ENCODE measurements at places on chromosomes 12 and 14.

DNA sequence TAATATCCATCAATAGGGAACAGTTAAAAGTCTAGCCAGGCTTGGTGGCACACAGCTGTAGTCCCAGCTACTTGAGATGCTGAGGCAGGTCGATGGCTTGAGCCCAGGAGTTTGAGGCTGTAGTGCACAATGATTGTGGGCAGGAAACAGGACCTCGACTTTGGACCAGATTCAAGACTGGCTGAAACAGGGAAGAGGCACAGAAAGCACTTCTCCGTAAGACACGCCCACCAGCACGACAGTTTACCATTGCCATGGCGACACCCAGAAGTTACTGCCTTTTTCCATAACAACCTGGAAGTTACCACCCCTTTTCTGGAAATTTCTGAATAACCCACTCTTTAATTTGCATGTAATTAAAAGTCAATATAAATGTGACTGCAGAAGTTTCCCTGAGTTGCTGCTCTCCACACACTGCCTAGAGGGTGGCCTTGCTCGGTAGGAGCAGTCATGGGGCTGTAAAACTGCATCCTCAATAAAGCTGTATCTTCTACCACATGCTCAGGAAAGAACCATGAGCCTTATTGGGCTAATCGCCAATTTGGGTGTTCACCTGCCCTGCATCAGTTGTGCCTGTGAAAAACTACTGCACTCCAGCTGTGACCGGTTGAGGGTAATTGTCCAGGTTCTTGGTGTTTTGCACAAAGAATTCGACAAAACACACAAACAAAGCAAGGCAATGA, 4.6 kb upstream of the LRRC23 start:
- DNase-seq: no peak

GRCh38 chr12:47078086-47078395, 1.4 kb upstream of the PCED1B start:
- no peak for DNase-seq

DNA sequence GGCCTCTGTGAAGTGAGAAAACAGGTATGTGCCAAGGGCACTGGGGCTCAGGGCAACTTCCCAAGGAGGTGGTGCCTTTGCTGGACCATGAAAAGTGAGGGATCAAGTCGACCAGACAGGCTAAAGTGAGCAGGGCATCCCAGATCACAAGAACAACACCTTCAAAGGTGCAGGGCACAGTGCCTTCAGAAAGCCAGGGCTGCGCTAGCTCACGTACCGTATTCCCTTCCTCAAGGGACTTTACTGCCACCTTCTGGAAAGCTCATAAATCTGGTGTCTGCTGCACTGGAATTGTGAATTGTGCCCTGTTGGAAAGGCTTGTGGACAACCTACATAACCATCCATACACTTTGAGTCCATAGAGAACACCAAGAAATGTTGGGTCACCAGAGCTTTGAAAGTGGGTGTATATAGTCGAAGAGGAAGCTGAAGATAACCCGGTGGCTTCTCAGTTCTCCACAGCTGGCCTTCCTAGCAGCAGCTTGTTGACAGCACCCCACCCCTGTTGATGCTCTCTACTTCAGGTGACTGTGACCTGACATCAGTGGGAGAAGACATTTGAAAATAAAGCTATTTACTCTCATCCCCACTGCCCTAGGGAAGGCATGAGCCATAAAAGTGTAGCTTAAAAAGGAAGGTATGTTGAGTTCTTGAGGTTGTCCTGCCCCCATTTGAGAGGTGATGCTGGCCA, 24.5 kb downstream of the FIGNL2 start:
- DNase-seq: no peak

- no peak for DNase-seq
Observed at GRCh38 chr14:33285902-33286700, 347.4 kb downstream of the NPAS3 start.

DNA sequence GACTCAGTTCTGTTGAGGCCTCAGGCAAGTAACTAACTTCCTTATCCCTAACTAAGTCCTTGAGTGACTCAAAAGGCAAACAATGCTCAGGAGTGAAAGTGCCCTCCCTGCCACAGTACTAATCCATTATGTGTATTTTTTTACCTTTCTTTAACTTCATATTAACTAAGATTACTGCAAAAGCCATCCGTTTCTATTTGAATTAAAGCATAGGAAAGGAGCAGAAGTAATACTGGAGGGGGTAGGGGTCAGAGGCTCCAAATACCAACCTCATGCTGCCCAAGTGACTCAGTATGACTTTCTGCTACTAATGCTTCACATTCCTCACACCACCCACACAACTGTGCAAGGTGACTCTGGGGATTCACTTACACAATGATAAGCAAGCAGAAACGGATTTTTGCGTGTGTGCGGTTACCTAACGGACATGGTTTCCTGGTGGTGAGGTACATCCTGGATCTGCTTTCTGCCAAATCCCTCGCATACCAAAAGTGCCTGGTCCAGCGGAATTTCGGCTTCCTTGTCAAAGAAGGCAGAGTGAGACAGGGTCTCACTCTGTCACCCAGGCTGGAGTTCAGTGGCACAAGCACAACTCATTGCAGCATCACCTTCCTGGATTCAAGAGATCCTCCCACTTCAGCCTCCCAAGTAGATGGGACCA, 25.1 kb downstream of the MOK start:
- DNase-seq: no peak
